ENCODE measurements at places on chromosomes 5 and 9. TPM values are rescaled to one million over a fixed set of nuclear protein-coding genes. Genes with fewer than 3 reads are reported as not detected.

GRCh38 chr9:135324329-135324728 lies 155.3 kb upstream of the PPP1R26 start:
- no peak for DNase-seq

DNA sequence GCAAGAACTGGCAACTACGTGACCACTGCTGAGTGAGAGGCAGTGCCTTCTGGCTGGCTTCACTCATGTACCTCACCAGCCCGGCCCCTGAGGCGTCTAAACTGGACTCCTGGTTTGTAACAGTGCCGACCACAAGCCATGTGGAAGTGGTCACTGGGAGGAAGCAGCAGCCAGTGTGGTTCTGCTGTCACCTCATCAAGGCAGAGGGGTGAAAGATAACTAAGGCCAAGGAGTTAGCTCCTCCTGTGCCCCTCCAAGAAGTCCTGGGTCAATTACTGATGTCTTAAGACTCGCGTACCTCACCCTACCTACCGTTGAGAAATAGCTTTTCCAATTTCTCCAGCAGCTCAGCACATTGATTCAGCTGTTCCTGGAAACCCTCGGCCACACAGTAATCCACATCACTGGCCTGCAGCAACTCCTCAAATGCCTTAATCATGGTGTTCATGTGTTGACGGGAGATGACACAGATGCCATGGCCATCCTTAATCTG lies 142.9 kb downstream of the CDK5RAP2 start:
- DNase-seq = no peak

- DNase-seq = no peak
Observed at GRCh38 chr9:132826131-132826530, 52.0 kb downstream of the AK8 start.

DNA sequence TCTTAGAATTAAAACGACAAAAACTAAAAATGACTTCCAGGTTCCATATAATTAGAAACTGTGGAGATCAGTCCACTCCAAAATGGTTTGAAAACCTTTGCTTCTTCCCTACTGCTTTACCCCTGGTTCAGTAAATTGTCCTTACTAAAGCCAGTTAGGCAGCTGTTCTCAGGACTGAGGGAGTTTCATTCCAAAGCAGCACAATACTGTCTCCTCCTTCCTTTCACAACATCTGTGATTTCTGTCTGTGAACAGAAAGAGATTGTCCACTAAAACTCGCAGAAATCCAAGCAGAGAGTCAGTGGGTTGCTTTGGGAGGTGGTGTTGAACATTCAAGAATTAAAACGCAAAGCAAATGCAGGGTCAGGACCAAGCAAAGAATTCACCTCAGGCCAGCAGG lies 740.8 kb upstream of the ZNF608 start:
- DNase-seq = no peak

GRCh38 chr9:98410185-98410697 lies 154.8 kb upstream of the TBC1D2 start:
- no peak for DNase-seq

Gene TTC23L
- total RNA-seq = not detected
